Effector CD4-positive, alpha-beta T cell (primary cell): ENCODE measurements at places on chromosomes 4 and X.

DNA sequence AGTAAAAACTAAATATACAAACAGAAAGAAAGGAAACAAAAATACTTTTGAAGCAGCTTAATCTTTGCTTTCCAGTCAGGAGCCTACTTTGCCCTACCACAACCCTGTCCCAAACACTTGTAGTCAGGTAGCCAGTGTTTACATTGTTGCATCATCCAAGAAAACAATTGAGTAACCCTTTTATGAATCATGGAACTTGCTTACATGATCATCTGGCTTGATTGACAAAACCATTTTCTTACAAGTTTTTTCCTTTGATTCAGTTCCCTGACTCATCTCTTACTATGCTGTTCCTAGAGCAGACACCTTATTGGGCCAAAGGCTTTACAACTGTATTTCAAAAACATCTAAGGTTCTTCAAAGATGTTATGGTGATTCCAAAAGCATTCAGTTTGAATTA lies 740.1 kb downstream of the KLHL13 start:
- no peak for DNase-seq

- no peak for DNase-seq
Measured at GRCh38 chr4:146291313-146291712, 77.0 kb downstream of the REELD1 start.

DNA sequence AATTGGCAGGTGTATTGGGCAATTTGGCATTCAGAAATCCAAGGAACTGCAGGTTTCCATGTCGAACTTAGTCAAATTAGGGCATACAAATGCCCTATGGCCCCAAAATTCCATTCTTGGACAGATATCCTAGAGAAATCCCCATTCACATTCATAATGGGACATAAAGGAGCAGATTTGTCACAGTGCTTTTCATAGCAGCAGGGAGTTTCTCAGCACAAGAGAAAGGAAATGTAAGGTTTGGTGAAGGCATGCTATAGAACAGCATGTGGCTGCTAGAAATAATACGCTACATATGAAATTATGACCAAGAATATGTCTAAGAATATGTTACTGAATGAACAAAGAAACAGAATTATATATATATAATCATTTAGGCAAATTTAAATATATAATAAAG lies 437.5 kb upstream of the BOD1L1 start:
- DNase-seq = no peak

GRCh38 chrX:40012868-40013265 lies 84.9 kb downstream of the BCOR start:
- no peak for DNase-seq

- DNase-seq = no peak
Measured at GRCh38 chr4:15158406-15159091, 156.3 kb downstream of the CPEB2 start.

DNA sequence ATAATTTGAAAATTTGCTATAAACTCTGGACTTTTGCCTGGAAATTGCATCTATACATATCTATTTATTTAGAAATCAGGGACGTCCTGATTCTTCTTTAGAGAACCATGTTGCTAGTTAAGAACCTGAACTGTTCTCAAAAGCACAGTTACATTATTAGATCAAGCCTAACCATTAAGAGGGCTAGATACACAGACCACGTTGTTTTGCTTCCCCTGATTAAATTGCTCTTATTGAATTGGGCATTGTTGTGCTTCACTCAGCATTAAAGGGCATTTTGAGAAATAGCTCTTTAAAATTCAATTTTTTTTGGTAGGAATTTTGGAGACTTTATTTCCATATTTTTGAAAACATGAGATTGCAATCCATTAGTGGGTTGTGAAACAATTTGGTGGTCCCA lies 44.4 kb downstream of the FIP1L1 start:
- DNase-seq = no peak

- no peak for DNase-seq
Measured at GRCh38 chrX:96126182-96126581, 558.5 kb upstream of the DIAPH2 start.

- DNase-seq = no peak
Measured at GRCh38 chr4:153159016-153159415, 45.2 kb upstream of the TRIM2 start.

- no peak for DNase-seq
Measured at GRCh38 chr4:4666693-4667621, 125.1 kb upstream of the STX18 start.

- DNase-seq = no peak
Measured at GRCh38 chr4:85776579-85776978, 301.6 kb downstream of the ARHGAP24 start.

- no peak for DNase-seq
Measured at GRCh38 chr4:112916868-112917267, 132.6 kb upstream of the ANK2 start.

GRCh38 chr4:7187168-7187535 lies 5.2 kb upstream of the SORCS2 start:
- no peak for DNase-seq

DNA sequence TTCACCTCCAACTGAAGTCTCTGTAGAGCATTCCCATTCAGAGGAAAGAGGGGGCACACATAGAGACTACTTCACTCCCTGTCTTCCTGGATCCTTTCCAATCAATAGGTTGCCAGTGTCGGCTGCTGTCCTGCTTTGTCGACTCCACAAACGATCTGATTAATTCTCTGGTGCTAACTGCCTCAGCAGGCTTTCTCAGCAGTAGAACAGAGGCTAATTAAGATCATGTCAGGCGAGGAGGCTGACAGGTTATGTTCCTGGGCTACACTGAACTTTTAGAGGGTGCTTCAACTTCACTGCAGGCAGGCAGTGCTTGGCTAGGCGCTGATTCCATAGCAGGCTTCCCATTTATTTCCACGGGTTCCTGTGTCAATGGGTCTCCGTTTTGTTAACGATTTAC lies 79.2 kb downstream of the GRIA3 start:
- no peak for DNase-seq

DNA sequence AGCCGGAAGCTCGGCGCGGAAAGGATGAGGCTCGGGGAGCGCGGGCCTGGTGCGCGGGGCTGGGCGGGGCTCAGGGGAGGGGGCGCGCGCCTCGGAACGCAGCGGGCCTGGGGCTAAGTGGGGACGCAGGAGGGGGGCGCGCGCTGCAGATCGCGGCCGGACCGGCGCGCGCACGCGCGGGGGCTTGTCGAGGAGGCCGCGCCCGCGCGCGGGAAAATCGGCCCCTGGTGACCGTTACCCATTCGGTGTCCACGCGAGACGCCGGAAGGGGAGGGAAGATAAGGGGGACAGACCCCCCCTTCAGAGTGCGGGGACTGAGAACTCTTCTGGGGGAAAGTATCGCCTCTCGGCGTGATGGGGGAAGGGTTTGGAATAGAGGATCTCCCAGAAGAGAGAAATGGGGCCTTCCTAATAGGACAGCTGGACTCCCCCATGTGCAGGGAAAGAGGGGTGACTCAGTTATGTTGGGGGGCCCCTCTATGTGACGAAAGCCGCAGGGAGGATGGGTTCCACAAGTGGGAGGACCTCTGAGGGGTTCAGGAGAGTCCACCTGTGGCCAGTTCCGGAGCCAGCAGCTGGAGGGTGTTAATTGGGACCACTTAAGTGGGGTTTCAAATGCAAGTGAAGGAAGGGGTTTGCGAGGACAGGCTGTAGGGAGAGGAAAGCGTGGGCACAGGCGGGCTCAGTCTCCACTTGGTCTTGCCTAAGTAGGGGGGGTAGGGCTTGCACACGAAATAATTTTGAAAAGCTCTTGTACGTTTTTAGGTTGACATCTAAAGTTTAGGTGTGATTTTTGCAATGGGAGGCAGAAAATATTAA lies 584 bp downstream of the SUV39H1 start:
- peak; percentile 11 for DNase-seq

DNA sequence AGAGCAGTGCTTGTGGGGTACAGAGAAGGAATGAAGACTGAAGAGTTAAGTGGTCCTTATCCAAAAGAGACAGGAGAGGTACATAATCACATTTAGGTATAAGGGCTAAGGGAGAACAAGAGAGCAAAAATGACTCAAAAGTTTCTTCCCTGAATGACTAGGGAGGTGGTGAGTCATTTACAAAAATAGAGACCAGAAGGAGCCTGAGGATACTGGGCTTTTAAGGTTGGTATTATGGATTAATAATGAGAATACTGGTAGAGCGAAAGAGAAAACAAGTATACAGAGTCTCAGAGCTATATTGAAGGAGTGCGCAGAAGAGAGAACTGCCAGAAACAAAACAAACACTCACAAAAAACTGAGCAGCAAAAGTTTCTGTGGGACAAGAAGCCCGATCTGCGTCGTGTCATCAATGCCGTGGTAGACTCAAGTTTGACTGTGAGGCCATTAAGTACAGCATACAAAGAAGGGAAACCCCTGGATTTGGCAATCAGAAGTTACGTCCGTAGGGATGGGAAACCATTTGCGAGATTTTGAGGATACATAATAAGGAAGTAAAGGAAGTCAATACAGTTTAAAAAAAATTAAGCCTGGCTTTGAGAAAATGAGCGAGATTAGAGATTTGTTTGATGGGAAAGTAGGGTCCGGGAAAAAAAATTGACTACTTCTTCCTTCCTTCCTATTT lies 129.1 kb upstream of the STIM2 start:
- no peak for DNase-seq

GRCh38 chr4:14035076-14035475 lies 407.6 kb upstream of the BOD1L1 start:
- no peak for DNase-seq

DNA sequence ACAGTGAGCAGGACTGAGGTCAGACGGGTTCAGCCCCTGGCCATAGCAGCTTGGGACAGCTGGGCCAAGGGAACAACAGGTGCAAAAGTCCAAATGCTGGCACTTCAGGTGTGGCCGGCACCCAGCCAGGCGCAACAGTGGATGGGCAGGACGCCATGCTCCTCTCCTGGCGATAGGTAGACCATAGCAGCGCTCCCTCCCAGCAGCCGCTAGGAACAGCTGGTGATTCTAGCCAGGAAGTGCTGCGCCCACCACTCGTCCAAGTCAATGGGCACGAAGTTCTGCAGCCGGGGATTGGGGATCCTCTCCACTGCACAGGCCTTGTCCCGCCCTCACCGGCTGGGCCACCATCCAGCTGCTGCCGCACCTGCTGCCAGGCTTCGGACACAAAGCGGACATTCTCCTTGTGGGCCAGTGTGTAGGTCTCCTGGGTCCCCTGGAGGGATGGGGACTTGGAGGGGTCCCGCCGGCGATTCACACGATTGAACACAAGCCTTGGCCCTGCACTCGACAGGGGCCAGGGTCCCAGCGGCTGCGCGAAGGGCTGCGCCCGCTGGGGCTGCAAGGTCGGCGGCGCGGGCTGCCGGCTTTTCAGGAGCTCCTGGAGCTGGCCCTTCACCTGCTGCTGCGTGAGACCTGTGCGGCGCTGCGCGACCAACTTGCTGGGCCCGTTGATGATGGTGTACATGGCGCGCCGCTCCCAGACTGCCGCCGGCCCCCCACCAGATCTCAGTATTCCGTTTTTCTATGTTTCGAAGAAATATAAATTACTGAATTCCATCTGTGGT lies 227.5 kb upstream of the STK26 start:
- no peak for DNase-seq

- no peak for DNase-seq
Measured at GRCh38 chr4:21795091-21795490, 153.5 kb downstream of the KCNIP4 start.

DNA sequence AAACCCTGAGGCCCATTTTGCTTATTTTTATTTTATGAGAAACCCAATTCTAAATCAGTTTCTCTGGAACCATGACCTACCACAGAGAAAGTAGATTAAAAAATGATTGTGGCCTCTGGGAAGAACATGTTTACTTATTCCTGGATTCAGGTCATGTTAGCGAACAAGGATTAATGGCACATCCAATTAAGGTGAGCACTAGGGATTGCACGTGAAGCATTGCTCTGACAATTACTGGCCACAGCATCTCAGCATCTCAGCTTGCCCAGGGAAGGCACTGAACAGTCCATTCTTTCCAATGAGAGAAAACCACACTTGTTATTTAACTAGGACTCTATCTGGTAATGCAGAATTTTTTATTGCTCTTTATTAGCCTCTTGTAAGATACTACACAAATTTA lies 119.8 kb downstream of the ZNF330 start:
- DNase-seq = no peak
